ENCODE measurements at places on chromosomes 2 and 18. TPM values are rescaled to one million over a fixed set of nuclear protein-coding genes. Genes with fewer than 3 reads are reported as not detected.

The FER1L5 gene
- not detected for total RNA-seq

The KCNK3 gene
- 19.6 TPM for total RNA-seq

The FBXO41 gene
- 6.1 TPM for total RNA-seq

The DCDC2C gene
- total RNA-seq = 13.1 TPM

The RAMP1 gene
- total RNA-seq = 246 TPM

The UGT1A3 gene
- total RNA-seq = not detected

GRCh38 chr18:60643009-60643408 lies 270.4 kb upstream of the MC4R start:
- no peak for DNase-seq
- no peaks in the 10 kb centered on the region for H3K36me3 ChIP-seq
- no peaks in the 10 kb centered on the region for H3K4me1 ChIP-seq
- no peak overlapping the region for H3K27ac ChIP-seq
- H3K27me3 ChIP-seq = no peaks in the 10 kb centered on the region

- DNase-seq = no peak
- H3K4me3 ChIP-seq = no peak overlapping the region
- no peaks in the 10 kb centered on the region for H3K4me1 ChIP-seq
- H3K27ac ChIP-seq = no peak overlapping the region
- no peaks in the 10 kb centered on the region for H3K27me3 ChIP-seq
- no peaks in the 10 kb centered on the region for H3K36me3 ChIP-seq
Observed at GRCh38 chr2:98786179-98786578, 55.2 kb upstream of the MGAT4A start.

DNA sequence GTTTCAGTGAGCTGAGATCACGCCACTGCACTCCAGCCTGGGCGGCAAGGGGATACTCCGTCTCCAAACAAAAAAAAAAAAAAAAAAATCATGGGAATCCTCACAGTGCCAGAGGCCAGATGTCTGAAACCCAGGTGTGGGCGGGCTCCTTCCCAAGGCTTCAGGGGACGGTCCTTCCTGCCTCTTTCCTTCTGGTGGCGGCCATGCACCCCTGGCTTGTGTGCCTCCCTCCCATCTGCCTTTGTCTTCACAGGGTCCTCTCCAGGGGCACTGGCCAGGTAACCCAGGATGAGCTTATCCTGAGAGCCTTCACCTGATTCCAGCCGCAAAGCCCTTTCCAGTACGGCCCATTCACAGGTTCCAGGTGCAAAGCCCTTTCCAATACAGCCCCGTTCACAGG lies 40.9 kb upstream of the GPC1 start:
- H3K27me3 ChIP-seq = no peaks in the 10 kb centered on the region
- no peak overlapping the region for H3K4me3 ChIP-seq
- no peaks in the 10 kb centered on the region for H3K36me3 ChIP-seq
- no peak overlapping the region for H3K27ac ChIP-seq

DNA sequence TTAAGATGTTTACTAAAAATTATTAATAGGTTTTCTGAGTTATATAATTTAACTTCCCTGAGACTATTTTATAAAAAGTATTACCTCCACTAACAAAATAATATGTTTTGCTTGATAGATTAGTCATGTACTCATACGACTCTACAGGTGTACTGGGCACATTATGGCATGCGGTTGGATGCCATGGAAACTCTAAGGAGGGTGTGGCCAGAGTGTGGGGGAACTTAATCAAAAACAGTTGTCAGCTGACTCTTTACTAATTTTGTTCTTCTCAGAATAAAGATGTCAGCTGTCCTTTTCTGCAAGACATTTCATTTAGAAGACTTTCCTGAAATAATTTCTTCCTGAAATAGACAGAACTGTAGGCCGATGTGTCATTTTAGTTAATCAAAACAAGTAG lies 228.3 kb upstream of the SIX3 start:
- H3K27me3 ChIP-seq = no peaks in the 10 kb centered on the region
- no peak for DNase-seq
- H3K36me3 ChIP-seq = no peaks in the 10 kb centered on the region
- no peak overlapping the region for H3K27ac ChIP-seq

GRCh38 chr2:79966369-79966768 lies 338.2 kb downstream of the LRRTM1 start:
- H3K27me3 ChIP-seq = no peaks in the 10 kb centered on the region
- no peak overlapping the region for H3K27ac ChIP-seq
- H3K4me1 ChIP-seq = no peaks in the 10 kb centered on the region
- H3K36me3 ChIP-seq = no peaks in the 10 kb centered on the region
- DNase-seq = no peak
- H3K4me3 ChIP-seq = no peak overlapping the region

- H3K36me3 ChIP-seq = no peaks in the 10 kb centered on the region
- no peak for DNase-seq
- H3K4me3 ChIP-seq = no peak overlapping the region
- no peaks in the 10 kb centered on the region for H3K4me1 ChIP-seq
- H3K27ac ChIP-seq = no peak overlapping the region
- no peaks in the 10 kb centered on the region for H3K27me3 ChIP-seq
Observed at GRCh38 chr18:54931152-54931551, 28.1 kb downstream of the CCDC68 start.

- H3K36me3 ChIP-seq = no peaks in the 10 kb centered on the region
- no peak overlapping the region for H3K4me3 ChIP-seq
- no peak for DNase-seq
- no peaks in the 10 kb centered on the region for H3K27me3 ChIP-seq
- no peak overlapping the region for H3K27ac ChIP-seq
Observed at GRCh38 chr2:23550553-23550952, 165.6 kb downstream of the KLHL29 start.

DNA sequence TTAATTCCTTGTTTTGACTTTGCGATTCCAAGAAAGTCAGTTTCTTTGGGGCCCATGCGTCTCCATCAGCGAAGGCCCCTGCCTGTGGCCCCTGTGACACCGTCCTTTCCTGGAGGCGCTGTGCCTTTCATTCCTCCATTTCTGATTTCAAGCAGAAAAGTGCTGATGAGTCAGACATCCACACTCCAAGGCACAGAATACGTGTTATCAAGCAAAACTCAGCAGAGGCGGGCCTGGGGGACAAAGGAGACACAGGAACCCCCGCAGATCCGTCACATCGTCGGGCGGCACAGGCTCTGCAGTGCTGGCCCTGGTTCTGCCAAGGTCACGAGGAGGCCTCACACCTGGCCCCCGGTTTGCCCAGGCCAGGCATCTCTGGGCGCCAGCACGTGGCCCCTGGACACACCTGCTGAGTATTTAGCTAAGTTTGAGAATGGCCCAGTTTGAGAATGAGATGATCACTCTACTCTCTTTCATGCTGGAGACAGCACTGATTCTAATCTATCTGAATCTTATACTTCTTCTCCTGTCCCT lies 7.2 kb upstream of the SALL3 start:
- peaks cover 6% of the 10 kb centered on the region for H3K27me3 ChIP-seq
- H3K4me1 ChIP-seq = no peaks in the 10 kb centered on the region
- no peaks in the 10 kb centered on the region for H3K36me3 ChIP-seq
- DNase-seq = no peak

GRCh38 chr2:86203614-86204013 lies 4.4 kb downstream of the MRPL35 start:
- no peak overlapping the region for H3K4me3 ChIP-seq
- peaks cover 2% of the 10 kb centered on the region for H3K4me1 ChIP-seq
- no peak for DNase-seq
- H3K27ac ChIP-seq = no peak overlapping the region
- no peaks in the 10 kb centered on the region for H3K27me3 ChIP-seq
- peaks cover 23% of the 10 kb centered on the region for H3K36me3 ChIP-seq
